ENCODE measurements at places on chromosomes 3 and 15. TPM values are rescaled to one million over a fixed set of nuclear protein-coding genes. Genes with fewer than 3 reads are reported as not detected.

The ANKRD63 gene
- not detected for total RNA-seq

DNA sequence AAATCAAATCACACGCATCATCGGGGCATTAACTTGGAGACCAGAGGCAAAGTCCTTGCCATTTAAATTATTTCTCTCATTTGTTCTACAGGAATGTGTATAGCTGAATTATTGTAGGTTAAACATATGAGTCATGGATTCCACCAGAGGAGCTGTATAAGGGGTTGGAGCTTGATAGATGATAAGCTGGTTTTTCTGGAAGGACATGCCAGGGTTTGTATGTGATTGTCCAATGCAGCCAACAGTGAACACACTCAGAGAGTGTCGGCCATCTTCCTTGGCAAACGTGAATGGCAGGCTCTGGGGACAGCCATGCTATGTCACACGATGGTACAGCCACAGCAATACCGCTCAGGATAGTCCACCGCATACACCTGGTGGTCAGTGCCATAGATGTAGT is 25.1 kb downstream of the SSUH2 start:
- H3K27ac ChIP-seq, result no peak overlapping the region
- no peak for DNase-seq
- no peak overlapping the region for H3K4me3 ChIP-seq
- peaks cover 8% of the 10 kb centered on the region for H3K36me3 ChIP-seq
- 0 out of 2 replicates have a peak, but pooled peaks cover 4% of the 10 kb centered on the region for H3K4me1 ChIP-seq

DNA sequence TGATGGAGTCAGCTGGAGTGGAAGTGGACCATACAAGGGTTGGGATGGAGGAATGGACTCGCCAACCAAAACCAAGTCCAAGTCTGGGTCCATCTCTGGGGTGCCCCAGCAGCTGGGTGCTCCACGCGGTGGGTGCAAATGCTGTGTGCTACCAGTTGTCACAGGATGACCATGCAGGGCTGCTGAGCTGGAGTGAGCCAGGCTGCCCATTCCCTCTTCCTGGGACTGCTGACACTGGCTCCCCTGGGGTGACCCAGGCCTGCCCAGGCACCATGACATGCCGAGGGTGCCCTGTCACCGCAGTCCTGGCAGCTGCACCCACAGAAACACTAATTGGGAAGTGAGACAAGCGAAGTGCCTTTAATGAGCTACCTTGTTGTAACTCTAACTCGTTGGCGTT is 140.2 kb downstream of the TPRA1 start:
- no peaks in the 10 kb centered on the region for H3K36me3 ChIP-seq
- H3K27me3 ChIP-seq, result no peaks in the 10 kb centered on the region
- no peak overlapping the region for H3K4me3 ChIP-seq
- H3K27ac ChIP-seq, result no peak overlapping the region

DNA sequence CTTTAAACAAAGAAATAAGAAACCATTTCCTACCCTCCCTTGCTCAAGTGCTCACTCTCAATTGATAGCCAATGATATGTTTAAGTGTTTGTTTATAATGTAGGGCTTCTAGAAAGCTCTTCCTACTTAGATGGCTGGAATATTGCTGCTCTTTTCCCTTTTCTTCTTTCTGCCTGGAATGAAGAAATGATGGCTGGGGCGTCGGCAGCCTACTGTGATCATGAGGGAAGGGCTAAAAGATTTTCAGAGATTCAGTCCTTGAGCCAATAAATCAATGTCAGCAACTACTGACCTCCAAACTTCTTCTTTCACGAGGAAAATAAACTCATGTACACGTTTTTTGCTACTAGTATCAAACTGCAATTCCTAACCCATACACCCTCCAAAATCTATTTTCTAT is 2.1 kb upstream of the GPR27 start:
- DNase-seq, result no peak
- H3K27ac ChIP-seq, result no peak overlapping the region
- H3K4me1 ChIP-seq, result no peaks in the 10 kb centered on the region
- H3K36me3 ChIP-seq, result no peaks in the 10 kb centered on the region
- H3K27me3 ChIP-seq, result peaks cover 45% of the 10 kb centered on the region
- no peak overlapping the region for H3K4me3 ChIP-seq

The CHRNA7 gene
- 1.3 TPM for total RNA-seq

GRCh38 chr3:116905794-116906193 is 196.2 kb downstream of the TUSC7 start:
- no peaks in the 10 kb centered on the region for H3K27me3 ChIP-seq
- no peak overlapping the region for H3K4me3 ChIP-seq
- H3K4me1 ChIP-seq, result no peaks in the 10 kb centered on the region
- H3K27ac ChIP-seq, result no peak overlapping the region
- no peaks in the 10 kb centered on the region for H3K36me3 ChIP-seq

Data from HepG2 (cell line).